T-cell (primary cell): ENCODE measurements at places on chromosomes 2 and 18. TPM values are rescaled to one million over a fixed set of nuclear protein-coding genes. Genes with fewer than 3 reads are reported as not detected.

DNA sequence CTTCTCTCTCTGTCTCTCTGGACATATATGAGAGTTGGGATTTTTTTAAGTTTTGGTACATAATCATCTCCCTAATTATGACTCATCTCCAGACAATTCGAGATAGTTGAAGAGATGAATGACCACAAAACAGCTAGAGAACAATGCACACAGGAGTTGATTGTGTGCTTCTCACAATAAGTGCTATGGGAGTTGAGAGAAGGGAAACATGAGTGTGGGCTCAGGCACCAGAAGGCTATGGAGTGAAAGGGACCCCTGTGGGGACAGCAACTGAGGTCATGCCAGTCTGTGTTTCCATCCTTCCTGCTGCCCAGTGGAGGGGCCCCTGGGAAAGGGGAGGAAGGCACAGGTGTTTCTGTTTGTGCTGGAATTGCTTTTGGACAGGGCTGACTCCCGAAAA, 6.5 kb upstream of the YWHAQ start:
- H3K27ac ChIP-seq: no peak overlapping the region
- H3K36me3 ChIP-seq: no peaks in the 10 kb centered on the region
- H3K27me3 ChIP-seq: peaks cover 3% of the 10 kb centered on the region
- no peak for DNase-seq
- H3K4me1 ChIP-seq: no peaks in the 10 kb centered on the region
- no peak overlapping the region for H3K4me3 ChIP-seq

The UGT1A8 gene
- not detected for total RNA-seq

- H3K27me3 ChIP-seq: no peaks in the 10 kb centered on the region
- H3K27ac ChIP-seq: no peak overlapping the region
- H3K4me1 ChIP-seq: no peaks in the 10 kb centered on the region
These were observed 79.6 kb upstream of the SPOPL start for GRCh38 chr2:138421971-138422335.

DNA sequence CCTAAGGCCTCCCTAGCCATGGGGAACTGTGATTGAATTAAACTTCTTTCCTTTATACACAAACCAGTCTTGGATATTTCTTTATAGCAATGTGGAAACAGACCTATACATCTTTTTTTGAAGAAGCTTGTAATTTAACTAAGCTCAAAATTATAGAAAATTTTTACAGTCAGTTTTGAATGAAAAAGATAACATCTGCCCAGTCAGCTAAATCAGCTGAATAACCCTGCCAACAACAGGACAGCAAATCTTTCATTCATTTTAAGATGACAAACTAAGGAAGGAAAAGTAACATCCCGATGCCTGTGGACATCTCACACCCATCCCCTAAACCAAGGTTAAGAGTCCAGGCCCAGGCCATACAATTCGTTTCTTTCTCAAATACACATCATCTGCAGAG, 541.3 kb upstream of the SLC39A10 start:
- H3K36me3 ChIP-seq: no peaks in the 10 kb centered on the region
- no peaks in the 10 kb centered on the region for H3K4me1 ChIP-seq
- H3K27me3 ChIP-seq: no peaks in the 10 kb centered on the region
- DNase-seq: no peak
- H3K27ac ChIP-seq: no peak overlapping the region
- no peak overlapping the region for H3K4me3 ChIP-seq

GRCh38 chr2:24558781-24559472, 67.9 kb downstream of the NCOA1 start:
- H3K36me3 ChIP-seq: peaks cover 2% of the 10 kb centered on the region
- peaks cover 3% of the 10 kb centered on the region for H3K4me1 ChIP-seq
- H3K4me3 ChIP-seq: no peak overlapping the region
- H3K27ac ChIP-seq: no peak overlapping the region
- H3K27me3 ChIP-seq: no peaks in the 10 kb centered on the region

The CCDC141 gene
- 44.8 TPM for total RNA-seq

DNA sequence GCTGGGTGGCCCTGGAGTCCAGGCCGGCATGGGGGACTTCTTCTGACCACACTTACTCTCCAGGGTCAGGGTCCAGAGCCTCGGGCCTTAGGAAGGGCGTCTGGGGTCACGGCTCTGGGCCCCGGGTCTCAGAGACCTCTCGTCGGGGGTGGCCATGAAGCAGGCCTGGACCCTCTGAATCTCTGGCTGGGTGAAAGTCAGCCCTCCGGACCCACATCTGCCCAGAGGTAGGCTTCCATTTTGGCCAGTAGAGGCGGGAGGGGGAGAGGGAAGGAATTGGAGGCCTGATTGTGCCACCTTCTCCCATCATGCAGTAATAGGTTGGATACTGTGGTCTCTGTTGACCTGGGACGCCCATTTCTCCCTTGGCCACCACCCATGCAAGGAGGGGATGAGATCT, 125.3 kb upstream of the GPC1 start:
- no peak overlapping the region for H3K4me3 ChIP-seq
- H3K36me3 ChIP-seq: no peaks in the 10 kb centered on the region
- no peak for DNase-seq
- peaks cover 39% of the 10 kb centered on the region for H3K27me3 ChIP-seq
- no peak overlapping the region for H3K27ac ChIP-seq
- no peaks in the 10 kb centered on the region for H3K4me1 ChIP-seq

DNA sequence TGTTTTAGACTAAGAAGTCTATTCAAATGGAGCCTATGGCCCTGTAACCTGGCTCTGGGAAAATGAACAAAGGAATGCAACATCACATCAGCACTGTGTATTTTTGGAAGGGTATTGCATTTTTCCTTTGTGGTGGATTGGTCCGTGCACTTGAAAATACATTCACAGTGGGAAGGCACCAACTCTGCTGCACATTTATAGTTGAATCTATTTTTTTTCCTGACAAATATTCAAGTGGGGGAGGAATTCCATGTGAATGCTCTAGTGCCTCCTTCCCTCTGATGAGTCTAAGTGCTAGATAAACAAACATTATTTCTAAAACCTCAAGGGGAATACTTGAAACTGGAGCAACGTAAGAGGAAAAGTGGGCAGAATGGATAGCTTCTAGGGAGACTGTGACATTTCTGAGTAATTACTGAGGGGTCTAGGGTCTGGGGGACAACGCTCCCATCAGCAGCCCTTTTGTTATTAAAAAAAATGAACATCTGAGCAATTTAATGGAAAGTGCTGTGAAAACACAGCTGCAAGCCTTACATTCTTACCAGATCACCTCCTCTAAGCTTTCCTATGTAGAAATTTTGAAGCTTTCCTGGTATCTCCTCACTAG, 208.2 kb downstream of the SLC8A1 start:
- no peaks in the 10 kb centered on the region for H3K4me1 ChIP-seq
- no peaks in the 10 kb centered on the region for H3K27me3 ChIP-seq
- H3K4me3 ChIP-seq: no peak overlapping the region
- DNase-seq: no peak

DNA sequence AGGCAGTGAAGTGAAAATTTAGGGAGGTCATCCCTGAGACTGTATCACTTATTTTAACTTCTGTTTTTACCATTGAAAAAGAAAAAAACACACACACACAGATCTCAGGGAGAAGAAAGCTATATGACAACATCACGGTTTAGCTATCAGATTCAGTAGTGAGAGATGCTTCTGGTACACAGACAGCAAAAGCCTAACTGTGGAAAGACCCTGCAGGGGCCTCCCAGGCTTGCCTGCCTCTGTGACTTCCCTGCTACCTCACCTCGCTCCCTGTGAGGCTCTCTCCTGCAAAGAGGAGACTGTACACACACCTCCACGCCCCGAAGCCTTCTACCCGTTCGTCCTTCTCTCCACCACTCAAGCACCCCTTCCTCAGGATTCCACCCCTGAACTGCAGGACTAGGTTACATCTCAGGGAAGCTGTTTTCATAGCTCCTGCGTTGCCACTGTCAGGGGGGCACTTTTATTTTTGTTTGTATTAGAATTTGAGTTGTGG, 86.3 kb downstream of the EPB41L3 start:
- H3K4me3 ChIP-seq: no peak overlapping the region
- peak overlapping the region; percentile 72 for H3K27ac ChIP-seq
- peaks cover 4% of the 10 kb centered on the region for H3K4me1 ChIP-seq
- DNase-seq: no peak
- H3K36me3 ChIP-seq: no peaks in the 10 kb centered on the region
- no peaks in the 10 kb centered on the region for H3K27me3 ChIP-seq

- no peaks in the 10 kb centered on the region for H3K4me1 ChIP-seq
- H3K36me3 ChIP-seq: no peaks in the 10 kb centered on the region
- no peak overlapping the region for H3K4me3 ChIP-seq
- no peak for DNase-seq
- no peaks in the 10 kb centered on the region for H3K27me3 ChIP-seq
These were observed 266.6 kb upstream of the CYP26B1 start for GRCh38 chr2:72414137-72414760.

DNA sequence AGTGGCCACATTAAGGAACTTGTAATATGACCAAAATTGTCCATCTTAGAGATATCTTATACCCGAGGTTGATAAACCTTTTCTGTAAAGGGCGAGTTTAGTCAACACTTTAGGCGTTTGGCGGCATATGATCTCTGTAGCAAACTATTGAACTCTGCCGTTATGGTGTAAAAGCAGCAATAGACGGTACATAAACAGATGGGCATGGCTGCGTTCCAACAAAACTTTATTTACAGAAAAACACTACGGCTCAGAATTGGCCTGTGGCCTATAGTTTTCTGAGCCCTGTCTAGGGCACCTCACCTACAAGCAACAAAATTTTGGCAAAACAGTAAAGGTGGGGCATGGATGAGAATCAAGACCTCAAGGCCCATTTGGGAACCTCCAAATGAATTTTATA, 121.9 kb upstream of the HAAO start:
- H3K4me3 ChIP-seq: no peak overlapping the region
- no peak overlapping the region for H3K27ac ChIP-seq
- no peaks in the 10 kb centered on the region for H3K27me3 ChIP-seq
- DNase-seq: no peak
- no peaks in the 10 kb centered on the region for H3K36me3 ChIP-seq
- no peaks in the 10 kb centered on the region for H3K4me1 ChIP-seq

The RGPD3 gene
- 0.16 TPM for total RNA-seq

- H3K27ac ChIP-seq: no peak overlapping the region
- no peak for DNase-seq
- H3K36me3 ChIP-seq: no peaks in the 10 kb centered on the region
- H3K27me3 ChIP-seq: no peaks in the 10 kb centered on the region
These were observed 19.5 kb upstream of the POMC start for GRCh38 chr2:25187729-25188350.

DNA sequence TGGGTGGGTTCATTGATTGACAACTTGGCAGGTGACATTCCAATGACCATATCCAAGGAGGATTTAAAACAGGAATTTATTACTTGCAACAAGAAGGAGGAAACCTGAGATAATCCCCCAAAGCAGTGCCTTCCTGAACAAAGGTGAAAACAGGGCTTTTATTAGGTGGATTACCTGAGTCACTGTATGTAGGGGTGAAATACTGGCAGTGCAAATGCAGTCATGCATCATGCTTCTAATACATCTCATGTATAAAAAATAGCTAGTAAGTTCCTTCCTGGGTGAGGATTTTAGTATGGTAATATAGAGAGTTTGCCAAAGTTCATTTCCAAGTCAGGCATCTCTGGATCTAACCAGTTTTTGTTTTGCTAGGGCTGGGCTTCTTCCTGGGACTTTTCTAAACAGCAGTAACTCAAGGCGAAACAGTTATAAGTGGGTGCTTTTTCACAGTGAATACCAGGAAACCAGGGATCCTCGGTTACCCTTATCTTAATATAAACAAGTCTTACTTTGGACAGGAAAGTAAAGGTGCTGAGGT, 583.4 kb upstream of the LRRTM1 start:
- DNase-seq: no peak
- no peaks in the 10 kb centered on the region for H3K36me3 ChIP-seq
- no peak overlapping the region for H3K4me3 ChIP-seq
- H3K27me3 ChIP-seq: no peaks in the 10 kb centered on the region
- H3K27ac ChIP-seq: no peak overlapping the region
- H3K4me1 ChIP-seq: no peaks in the 10 kb centered on the region

The RAD51AP2 gene
- total RNA-seq: not detected

- no peaks in the 10 kb centered on the region for H3K36me3 ChIP-seq
- no peaks in the 10 kb centered on the region for H3K4me1 ChIP-seq
- H3K4me3 ChIP-seq: no peak overlapping the region
- no peaks in the 10 kb centered on the region for H3K27me3 ChIP-seq
These were observed 215.6 kb upstream of the SLC14A2 start for GRCh38 chr18:45399643-45400042.

The WDR75 gene
- total RNA-seq: 44.4 TPM

GRCh38 chr18:29084120-29084519, 907.2 kb upstream of the CDH2 start:
- DNase-seq: no peak
- no peak overlapping the region for H3K27ac ChIP-seq
- H3K4me1 ChIP-seq: no peaks in the 10 kb centered on the region
- H3K36me3 ChIP-seq: no peaks in the 10 kb centered on the region

The MATN3 gene
- not detected for total RNA-seq

The HNRNPLL gene
- total RNA-seq: 35.2 TPM

DNA sequence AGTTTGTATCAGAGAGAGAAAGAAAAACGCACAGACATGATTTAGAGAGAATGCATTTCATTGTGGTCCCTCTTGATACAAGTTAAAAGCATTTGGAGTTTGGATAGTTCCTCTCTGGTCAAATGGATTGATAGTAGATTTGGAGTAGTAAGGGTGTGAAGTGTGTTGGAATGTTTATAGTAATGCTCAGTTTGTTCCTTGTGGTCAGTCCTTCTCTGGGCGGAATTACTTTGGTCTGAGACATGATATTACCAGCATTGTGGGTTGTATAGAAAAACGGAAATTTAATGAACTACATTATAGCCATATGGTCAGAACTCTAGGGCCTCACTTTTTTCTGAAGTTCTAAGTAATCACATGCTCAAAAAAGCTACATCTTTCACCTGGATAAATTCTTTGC, 178.9 kb downstream of the AGAP1 start:
- peaks cover 8% of the 10 kb centered on the region for H3K4me1 ChIP-seq
- H3K4me3 ChIP-seq: no peak overlapping the region
- no peaks in the 10 kb centered on the region for H3K36me3 ChIP-seq
- H3K27me3 ChIP-seq: peaks cover 8% of the 10 kb centered on the region
- DNase-seq: no peak
- H3K27ac ChIP-seq: no peak overlapping the region

GRCh38 chr2:230589497-230590015, 123.1 kb upstream of the CAB39 start:
- H3K27ac ChIP-seq: no peak overlapping the region
- H3K4me3 ChIP-seq: no peak overlapping the region
- H3K36me3 ChIP-seq: no peaks in the 10 kb centered on the region
- DNase-seq: no peak
- H3K4me1 ChIP-seq: peaks cover 12% of the 10 kb centered on the region

DNA sequence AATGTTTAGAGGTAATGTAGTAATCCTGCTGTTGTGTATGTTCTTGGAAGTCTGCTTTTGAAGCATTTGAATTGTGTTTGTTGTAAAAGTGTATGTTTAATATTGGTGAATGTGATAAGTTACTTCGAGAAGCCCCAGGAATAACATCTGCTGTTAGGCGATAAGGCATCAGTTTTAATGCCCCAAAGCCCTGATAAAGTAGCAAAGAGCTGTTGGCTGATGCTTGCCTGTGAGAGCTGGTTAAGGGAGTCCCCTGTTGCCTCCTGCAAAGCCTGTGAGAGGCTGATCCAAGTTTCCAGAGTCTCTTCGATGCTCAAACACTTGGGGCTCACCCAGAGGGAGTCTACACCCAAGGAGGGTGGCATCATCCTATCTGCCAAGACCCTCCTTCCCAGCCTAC, 110.3 kb downstream of the RNF152 start:
- H3K4me3 ChIP-seq: no peak overlapping the region
- no peaks in the 10 kb centered on the region for H3K4me1 ChIP-seq
- no peaks in the 10 kb centered on the region for H3K36me3 ChIP-seq
- H3K27me3 ChIP-seq: peaks cover 3% of the 10 kb centered on the region
- DNase-seq: no peak

- no peaks in the 10 kb centered on the region for H3K4me1 ChIP-seq
- no peak overlapping the region for H3K4me3 ChIP-seq
- no peak for DNase-seq
- H3K27ac ChIP-seq: no peak overlapping the region
- H3K36me3 ChIP-seq: no peaks in the 10 kb centered on the region
These were observed 143.7 kb upstream of the ZFP36L2 start for GRCh38 chr2:43370146-43370545.
